ENCODE measurements at places on chromosomes 3 and 15.

- DNase-seq: no peak
These were observed 35.8 kb upstream of the SLCO2A1 start for GRCh38 chr3:134065252-134066157.

- DNase-seq: no peak
These were observed 37.5 kb downstream of the ZXDC start for GRCh38 chr3:126438186-126438585.

DNA sequence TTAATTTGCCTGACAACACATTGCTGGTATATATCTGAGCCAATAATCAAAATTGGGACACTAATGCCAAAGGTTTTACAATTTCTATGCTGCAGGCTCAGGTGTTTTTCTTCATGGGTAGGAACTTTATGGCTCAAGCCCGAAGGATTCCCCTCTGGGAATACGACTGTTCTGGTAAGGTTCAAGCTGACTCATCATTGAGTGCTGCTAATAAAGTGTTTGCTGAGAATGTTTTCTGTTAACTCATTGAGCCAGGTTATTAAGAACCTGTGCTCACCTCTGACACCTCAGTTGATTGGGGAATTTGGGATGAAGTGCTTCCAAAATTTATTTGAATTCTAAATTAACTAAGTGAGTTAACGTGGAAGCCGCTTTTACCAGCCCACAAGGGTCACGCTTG lies 135.8 kb upstream of the CTDSPL start:
- no peak for DNase-seq

DNA sequence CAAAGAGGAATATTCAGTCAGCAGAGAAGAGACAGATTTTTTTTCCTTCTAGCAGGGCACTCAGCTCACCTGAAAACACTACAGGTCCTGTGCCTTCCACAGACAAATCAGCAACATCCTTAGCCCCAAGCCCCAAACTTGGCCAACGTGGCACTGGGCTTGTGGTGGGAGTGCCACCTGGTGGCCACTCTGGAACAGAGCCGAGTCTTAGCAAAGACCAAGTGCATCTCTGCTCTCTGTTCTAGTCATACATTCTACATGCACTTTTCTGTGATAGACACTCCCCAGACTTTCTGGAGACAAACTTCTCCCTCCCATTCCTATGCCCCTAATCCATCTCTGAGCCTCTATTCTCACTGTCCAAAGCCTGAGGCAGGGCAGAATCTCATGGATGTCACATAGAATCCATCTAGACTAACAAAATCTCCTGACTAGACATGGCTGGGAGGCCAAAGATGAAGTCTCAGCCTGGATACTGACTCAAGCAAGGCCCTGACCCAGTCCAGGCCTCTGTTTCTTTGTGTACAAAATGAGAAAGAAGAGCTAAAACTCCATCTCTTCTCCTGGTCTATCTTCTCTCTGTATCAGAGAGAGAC lies 5.1 kb upstream of the SEMA7A start:
- peak; percentile 85 for DNase-seq

GRCh38 chr3:151579571-151580270 lies 118.9 kb upstream of the IGSF10 start:
- no peak for DNase-seq

DNA sequence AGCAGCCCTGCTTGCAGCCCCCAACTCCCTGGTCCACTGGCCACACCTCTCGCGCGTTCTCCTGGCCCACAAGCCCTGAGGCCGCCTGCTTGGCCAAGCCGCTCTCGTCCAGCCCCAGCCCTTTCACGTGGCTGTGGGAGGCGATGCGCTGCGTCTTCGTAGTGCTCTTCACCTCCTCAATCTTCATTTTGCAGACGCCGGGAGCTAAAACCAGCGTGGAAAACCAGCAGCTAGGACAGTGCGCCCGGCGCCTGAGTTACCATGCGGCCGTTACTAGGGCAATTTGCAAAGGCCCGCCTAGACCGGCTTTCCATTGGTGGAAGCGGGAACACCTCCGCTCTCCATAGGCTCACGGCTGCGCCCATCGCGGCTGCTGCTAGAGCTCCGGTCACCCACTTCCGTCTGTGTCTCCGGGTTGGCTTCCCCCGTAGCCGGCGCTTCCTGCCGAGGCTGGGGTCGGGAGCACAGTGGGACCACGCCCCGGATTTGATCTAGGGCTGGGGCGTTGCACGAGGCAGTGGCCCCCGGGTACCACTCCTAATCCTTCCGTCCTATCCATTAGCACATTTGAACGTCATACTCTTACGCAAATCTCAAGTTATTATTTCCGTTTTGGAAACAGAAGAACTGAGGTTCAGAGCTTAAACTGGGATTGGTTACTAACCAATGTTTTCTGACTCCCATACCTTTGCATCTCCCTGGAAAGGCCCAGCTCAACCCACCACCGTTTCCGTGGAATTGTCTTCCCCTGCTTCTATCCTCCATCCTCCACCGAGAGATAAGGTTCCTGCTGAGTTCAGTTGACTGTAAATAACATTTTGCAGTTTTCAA lies at the start of gene RUVBL1:
TSS of gene RUVBL1 (minus strand) at position 275 of the 831 bp plus-strand sequence. CDS start at position 187, 88 bp downstream.
- peak; percentile 100 for DNase-seq

- DNase-seq: no peak
These were observed 11.7 kb downstream of the NKTR start for GRCh38 chr3:42612217-42612616.

GRCh38 chr3:64651303-64651702 lies 36.5 kb downstream of the ADAMTS9 start:
- no peak for DNase-seq

DNA sequence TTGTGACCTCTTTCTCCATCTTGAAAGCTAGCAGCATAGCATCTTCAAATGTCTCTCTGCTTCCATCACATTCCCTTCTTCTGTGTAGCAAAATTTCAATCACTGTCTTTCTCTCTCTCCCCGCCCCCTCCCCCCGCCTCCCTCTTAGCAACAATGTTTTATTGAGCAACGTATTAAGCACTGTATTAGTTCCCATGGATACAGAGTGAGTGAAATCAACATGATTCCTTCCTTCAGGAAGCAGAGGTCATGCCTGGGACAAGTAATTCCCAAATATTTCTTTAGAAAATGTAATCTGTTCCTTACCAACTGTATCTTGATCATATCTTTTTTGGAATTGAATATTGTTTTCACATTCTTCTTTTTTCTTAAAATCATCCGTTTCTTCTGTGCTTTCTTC lies 373.7 kb upstream of the NECTIN3 start:
- no peak for DNase-seq

DNA sequence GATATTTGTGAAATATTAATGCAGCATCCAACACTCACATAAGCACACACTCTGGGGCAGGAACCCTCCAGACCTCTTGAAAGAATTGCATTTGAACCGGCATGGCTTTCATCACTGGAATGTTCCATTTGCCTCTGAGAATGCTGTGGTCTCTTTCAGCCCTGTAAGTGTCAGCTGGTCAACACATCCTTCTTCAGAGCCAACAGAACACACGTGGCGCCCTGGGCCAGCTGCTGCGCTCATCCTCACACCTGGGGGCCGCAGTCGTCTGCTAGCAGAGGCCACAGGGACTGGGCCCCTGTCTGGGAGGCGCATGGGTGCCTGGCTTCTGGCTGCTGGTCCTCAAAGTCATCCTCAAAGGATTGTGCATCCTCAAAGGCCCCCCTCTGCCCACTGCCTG lies 71.4 kb upstream of the HERC1 start:
- DNase-seq: no peak

DNA sequence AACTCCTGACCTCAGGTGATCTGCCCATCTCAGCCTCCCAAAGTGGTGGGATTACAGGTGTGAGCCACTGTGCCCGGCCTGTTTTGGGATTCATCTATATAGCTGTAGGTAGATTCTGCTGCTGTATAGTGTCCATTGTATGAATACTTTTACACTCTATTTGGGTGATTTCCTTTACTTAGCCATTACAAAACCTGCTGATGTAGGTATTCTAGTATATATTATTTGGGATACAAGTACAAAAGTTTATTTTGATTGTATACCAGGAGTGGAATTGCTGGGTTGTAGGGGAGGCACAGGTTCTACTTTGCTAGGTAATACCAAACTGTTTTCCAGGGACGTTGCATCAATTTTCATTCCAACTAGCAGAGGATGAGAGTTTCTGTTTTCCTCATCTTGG lies 9.5 kb upstream of the OXSR1 start:
- no peak for DNase-seq

DNA sequence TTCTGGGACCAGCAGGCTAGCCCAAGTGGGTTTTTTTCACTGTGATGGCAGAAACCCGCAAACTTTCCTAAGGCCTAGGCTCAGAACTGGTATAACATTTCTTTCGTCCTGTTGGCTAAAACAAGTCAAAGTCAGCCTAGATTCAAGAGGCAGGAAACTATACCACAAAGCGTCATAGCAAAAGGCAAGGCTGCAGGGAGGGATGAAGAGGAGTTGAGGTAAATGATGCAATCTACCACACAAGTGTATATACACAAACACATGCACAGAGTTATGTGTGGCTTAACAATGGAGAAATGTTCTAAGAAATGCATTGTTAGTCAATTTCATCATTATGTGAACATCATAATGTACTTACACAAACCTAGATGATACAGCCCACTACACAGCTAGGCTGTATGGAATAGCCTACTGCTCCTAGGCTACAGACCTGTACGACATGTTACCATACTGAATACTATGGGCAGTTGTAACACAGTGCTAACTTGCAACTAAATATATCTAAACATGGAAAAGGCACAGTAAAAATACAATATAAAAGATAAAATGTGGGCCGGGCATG lies 225.6 kb downstream of the TBL1XR1 start:
- DNase-seq: no peak

DNA sequence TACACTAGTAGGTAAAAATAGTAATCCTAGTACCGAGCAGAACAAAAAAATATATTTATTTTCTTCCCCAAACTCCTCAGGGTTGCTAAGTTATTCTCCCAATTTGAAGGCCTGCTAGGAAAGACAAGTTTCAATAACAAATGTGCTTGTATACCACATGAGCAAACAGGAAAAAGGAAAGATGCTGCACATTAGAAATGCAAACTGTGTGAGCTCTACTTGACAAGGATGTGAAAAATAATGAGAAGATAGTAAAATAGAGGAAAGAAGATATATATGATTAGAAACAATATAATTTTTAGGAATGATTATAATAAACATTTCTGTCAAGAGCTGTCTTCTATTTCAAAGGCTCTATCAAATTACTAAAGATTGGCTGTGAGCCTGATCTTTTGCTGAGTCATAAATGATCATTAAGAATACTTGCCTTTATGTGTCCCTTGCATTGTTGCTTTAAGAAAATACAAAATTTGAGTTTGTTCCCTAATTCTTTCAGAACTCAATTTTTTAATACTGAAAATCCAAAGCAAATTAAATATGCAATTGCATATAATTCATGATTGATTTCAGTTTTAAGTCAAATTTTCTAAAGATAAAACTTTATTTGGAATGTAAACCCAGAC lies 174.2 kb downstream of the NEK10 start:
- DNase-seq: peak; percentile 35

GRCh38 chr3:23084367-23084766 lies 118.8 kb upstream of the UBE2E2 start:
- no peak for DNase-seq

- DNase-seq: no peak
These were observed 262.1 kb downstream of the LPP start for GRCh38 chr3:188416041-188416440.

DNA sequence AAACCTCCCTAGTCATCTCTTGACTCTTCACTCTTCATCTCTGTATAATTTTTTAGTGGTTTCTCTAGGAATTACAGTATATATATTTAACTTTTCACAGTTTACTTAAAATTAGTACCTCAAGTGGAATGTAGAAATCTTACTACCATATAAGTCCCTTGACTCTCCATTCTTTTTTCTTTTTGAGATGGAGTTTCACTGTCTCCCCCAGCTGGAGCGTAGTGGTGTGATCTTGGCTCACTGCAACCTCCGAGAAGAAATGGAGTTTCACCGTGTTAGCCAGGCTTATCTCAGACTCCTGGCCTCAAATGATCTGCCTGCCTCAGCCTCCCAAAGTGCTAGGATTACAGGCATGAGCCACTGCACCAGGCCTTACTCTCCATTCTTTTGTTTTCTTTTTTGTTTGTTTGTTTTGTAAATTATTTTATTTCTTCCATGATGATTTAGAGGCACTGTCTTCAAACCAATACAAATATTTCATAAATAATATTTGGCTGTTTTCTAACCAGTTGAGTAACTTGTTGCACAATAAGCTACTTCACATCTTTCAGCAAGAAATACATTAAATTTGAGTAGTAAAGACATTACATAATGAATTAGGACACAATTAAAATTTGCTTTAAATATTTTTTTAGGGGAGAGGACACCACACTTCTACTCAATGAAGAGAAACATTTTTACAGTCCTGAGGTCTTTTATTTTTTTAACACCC lies 144.8 kb downstream of the RBPMS2 start:
- no peak for DNase-seq

GRCh38 chr15:31245135-31245689 lies 81.4 kb upstream of the KLF13 start:
- DNase-seq: no peak

GRCh38 chr15:81478354-81478753 lies 104.3 kb upstream of the TMC3 start:
- DNase-seq: no peak

- DNase-seq: peak; percentile 50
These were observed 1.2 kb downstream of the ROBO1 start for GRCh38 chr3:79766496-79767193.

DNA sequence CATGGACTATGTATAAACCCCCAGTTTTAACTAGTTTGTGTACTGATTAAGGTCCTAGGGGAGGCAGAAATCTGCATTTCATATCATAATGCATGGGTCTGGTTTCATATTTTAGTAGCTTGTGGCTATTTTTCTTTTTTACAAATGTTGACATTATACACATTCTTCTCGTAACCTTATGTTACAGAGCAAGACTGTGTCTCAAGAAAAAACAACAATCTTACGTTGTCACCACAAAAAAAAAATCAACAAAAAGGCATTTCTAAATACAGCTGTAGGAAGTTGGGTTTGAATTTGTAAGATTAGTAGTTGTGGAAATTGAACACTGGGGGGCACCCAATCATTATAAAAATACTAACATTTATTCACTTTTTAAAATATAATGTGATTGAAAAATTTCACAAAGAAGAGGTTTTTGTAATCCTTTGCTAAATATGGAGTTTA lies 17.9 kb downstream of the SERP1 start:
- DNase-seq: peak; percentile 20

- DNase-seq: no peak
These were observed 2.9 kb downstream of the ALG1L2 start for GRCh38 chr3:130084436-130084980.

DNA sequence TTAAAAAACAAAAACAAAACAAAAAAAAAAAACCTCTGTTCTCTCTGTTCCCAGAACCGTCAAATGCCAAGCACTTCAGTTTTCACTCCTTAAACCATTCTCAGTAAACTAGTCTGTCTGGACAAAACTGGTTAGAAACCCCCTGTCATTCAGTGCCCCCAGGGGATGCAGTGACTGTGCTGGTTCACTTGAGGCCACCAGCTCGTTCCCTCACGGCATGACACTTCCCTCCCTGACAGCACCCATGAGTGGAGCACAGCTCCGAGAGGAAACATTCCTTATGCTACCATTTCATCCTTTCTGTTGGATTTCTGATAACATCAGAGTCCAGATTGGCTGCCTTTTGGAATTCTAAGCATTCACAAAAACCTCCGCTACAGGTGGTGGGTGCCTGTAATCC lies 244.0 kb upstream of the TPM1 start:
- no peak for DNase-seq
